ENCODE measurements at places on chromosomes 11 and 22.

DNA sequence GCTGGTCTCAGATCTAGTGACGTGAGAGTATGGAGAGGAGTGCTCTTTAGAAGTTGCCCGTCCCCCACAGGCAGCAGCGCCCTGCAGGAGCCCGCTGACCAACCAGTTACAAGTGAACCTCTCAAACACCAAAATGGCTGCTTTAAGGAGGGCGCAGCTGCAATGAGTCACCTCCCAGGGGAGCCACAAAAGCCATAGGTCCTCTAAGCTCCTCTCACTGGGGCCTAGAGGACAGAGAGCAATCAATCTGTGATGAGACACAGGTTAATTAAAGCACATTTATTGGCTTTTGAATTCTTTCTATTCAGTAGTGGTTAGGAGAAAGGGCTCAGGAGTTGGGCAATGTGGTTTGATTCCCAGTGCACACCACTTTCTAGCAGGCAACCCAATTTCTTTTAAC is 15.5 kb upstream of the RAPSN start:
- DNase-seq = no peak

GRCh38 chr22:29004647-29005371 is 56.8 kb downstream of the C22orf31 start:
- DNase-seq = no peak

GRCh38 chr11:110878513-110878912 is 166.3 kb upstream of the ARHGAP20 start:
- no peak for DNase-seq

DNA sequence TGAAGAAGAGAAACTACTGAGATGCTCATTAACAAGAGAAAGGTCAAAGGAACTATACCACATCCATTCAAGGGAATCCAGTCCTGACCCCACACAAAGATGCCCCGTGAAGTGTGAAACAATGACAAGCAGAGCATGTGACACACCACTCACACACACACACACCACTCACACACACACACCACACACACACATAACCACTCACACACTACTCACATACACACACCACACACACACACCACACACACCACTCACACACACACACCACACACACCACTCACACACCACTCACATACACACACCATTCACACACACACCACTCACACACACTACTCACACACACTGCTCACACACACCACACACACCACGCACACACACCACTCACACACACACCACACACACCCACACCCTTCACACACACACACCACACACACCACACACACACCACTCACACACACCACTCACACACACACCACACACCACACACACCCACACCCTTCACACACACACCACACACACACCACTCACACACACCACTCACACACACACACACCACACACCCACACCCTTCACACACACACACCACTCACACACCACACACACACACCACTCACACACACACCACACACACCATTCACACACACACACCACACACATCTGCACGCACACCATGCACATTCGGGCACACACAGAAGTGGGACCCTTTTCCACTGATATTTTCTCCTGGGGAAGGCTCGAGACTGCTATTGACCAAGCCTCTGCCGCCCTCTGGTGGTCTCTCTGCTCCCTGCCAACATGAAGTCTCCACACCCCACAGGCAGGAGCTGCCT is 32.0 kb upstream of the COMT start:
- DNase-seq = peak; percentile 66

GRCh38 chr11:36499315-36499714 is 10.8 kb downstream of the TRAF6 start:
- no peak for DNase-seq

DNA sequence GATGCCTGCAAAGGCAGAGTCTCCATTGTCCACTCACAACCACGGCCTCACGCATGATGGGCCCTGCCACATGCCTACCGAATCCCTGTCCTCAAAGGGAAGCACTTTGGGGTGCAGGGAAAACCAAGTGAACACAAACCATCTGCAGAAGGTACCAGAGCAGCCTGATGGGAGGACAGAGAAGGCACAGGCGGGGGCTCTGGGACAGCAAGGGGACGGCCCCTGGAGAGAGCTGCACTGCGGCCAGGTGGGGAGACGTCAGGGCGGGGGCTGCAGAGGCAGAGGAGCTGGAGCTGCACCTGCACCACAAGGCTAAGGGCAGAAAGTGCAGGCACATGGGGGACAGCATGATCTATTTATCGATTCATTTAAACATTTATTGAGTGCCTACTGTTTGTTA is 1056.0 kb downstream of the TBC1D22A start:
- no peak for DNase-seq

- DNase-seq = no peak
Observed at GRCh38 chr11:112005422-112006094, 19.6 kb upstream of the DLAT start.

DNA sequence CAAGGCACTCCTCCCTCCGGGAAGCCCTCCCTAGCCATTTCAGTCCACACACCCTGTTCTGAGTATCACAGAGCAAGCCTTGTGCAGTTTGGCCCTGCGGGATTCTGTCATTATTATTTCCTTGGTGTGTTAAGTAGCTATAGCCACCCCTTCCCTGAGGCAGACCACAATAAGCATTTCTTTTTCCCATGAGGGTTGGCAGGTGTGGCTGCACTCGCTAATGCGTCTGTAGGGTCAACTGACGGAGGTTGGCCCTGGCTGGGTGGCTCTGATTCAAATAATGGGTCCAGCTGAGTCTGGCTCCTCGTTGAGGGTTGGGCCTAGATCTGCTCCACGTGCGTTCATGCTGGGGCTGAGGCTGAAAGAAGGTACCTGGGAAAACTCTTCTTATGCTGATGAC is 5.1 kb downstream of the F2 start:
- no peak for DNase-seq

- no peak for DNase-seq
Observed at GRCh38 chr11:36073411-36074203, 129.7 kb downstream of the LDLRAD3 start.

DNA sequence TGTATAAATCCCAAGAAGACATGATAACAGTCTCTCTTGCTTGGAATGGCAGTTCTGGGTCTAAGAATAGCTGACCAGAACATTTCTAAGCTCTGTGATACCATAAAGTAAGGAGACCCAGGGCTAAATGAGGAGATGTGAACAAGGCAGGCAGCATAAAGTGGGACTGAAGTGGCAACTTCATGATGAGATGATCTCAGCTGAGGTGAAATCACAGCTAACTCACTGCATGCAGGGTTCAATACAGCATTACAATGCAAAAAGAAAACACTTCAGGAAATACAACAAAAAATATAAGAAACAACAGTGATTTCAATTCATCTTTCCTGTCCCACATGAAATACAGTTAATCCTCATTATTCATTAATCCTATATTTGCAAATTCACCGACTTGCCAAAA is 44.6 kb downstream of the MRE11 start:
- no peak for DNase-seq

DNA sequence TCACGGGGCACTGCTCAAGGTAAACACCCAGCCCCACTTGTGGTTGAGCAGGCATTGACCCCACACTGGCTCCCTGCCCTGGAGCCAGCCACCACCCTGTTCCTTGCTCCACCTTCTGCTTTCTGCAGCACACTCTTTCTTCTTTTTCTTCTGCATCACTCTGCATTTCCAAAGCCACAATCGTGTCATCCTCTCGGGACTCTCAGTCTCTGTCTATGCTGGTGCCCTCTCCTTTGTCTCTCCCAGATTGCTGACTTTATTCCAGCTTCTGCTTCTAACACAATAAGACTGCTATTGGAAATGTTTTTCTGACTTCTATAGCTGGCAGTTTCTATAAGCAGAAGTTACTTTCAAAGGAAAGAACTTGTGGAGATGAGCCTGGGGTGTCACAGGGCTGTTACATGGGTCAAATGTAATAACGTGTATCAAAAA is 14.4 kb downstream of the GRAP2 start:
- DNase-seq = no peak

GRCh38 chr11:62702246-62702645 is 5.0 kb downstream of the BSCL2 start:
- DNase-seq = no peak

DNA sequence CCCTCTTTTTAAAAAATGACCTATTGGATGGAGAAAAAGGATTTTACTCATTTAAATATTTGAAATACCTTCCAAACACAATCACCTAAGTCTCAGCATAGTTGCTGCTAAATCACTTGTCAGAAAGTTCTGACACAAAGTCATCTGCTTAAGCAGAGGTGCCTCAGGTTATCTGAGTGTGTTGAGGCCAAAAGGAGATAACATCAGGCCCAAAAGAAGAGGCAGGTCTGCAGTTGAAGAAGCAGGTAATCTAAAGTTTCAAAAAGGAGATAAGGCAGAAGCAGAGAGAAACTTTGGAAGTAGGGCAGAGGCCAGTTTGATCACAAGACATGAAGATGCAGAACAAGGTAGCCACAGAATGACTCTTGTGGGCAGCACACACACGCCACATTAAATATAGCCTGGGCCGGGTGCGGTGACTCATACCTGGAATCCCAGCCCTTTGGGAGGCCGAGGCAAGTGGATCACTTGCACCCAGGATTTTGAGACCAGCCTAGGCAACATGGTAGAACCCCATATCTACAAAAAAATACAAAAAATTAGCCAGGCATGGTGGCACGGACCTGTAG is 175.7 kb upstream of the API5 start:
- no peak for DNase-seq

DNA sequence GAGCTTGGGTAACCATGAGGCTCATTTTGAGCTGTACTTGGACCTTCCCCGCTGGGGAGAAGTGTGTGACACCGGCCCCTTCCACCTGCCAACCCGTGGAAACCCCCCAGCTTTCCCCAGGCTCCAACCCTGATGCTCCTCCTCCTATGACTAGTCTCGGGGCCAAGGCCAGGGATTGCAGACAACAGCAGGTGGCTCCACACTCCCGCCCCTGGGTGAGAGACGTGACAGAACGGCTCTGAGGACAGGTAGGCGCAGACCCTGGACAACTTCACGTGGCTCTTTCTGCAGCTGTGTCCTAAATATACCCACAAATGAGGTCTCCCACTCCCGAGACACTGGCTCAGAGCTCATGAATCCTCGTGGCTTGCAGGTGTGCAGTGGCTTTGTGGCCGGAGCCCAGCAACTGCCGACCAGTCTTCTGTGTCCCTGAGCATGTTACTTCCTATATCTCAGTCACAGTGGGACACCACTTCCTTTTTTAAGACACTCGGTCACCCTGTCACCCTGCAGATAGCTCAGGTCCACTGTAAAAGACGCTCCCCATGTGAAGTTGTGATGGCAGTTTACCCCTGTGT is 55.2 kb downstream of the NECTIN1 start:
- no peak for DNase-seq

GRCh38 chr11:102600666-102601065 is 24.5 kb downstream of the MMP20 start:
- DNase-seq = no peak

- no peak for DNase-seq
Observed at GRCh38 chr11:78732246-78732645, 157.6 kb upstream of the NARS2 start.

DNA sequence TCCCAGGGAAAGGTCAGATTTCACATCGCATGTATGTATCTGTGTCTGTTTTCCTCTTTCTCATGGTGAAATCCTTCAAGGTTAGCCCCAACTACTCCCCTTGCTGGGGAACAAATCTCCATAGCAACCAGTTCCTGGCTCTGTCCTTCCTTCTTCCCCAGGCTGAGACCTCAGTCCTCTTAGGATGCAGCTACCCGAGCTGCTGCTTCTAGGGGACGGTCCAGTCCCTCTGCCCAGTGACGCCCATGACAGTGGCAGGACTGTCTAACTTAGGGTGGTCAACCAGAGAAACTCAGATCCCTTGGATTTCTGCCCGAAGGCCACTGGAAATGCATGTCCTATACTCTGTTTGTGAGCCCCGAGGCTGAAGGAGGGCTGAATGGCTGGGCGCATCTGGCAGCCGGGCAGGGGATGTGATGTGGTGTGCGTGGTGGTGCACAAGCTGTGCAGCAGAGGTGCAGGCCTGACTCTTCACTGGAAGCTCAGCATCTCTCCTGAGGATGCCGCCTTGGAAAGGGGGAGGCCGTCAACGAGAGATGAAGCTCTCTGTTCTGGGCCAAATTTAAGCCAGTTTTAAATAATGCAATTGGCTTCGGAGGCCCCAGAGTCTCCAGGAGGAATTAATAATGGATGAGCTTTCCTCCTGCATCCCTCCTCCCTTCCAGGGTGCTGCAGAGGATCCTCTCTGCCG is 118.7 kb upstream of the B3GAT1 start:
- DNase-seq = no peak

GRCh38 chr11:123434262-123434661 is 4.2 kb downstream of the GRAMD1B start:
- no peak for DNase-seq

DNA sequence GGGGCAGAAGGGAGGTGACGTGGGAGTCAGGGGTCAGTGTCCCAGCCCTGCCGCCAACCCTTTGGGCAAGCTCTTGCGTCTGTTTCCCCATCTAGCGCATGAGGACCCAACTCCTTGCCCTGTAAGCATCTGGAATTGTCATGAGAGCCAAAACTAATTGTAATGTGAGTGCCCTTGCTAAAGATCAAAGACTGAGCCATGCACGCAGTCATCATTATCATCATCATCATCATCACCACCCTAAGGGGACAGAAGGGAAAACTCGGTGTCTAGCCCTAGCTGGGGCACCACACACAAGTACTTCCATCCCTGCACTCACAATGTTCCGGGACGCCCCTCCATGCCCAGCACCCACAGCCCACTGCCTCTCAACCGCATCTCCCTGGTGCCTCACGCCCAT is 2.5 kb downstream of the LIF start:
- no peak for DNase-seq

GRCh38 chr11:28176351-28176750 is 68.2 kb downstream of the METTL15 start:
- DNase-seq = no peak

DNA sequence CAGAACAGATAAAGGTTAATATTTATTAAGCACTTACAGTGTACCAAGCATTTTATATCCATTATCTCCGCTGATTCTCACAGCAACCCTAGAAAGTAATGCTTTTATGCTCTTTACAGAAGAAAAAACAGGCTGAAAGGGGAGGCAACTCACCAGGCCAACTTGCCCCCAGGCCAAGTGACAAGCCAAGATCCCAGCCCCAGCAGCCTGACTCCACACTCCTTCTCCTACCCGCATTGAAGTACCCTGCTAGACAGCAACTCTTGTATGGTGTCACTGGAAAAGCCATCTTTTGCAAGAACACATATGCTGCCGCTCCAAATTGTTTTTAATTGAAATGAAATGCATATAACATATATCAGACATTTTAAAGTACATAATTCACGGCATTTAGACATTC is 25.6 kb downstream of the SMCO4 start:
- DNase-seq = no peak

DNA sequence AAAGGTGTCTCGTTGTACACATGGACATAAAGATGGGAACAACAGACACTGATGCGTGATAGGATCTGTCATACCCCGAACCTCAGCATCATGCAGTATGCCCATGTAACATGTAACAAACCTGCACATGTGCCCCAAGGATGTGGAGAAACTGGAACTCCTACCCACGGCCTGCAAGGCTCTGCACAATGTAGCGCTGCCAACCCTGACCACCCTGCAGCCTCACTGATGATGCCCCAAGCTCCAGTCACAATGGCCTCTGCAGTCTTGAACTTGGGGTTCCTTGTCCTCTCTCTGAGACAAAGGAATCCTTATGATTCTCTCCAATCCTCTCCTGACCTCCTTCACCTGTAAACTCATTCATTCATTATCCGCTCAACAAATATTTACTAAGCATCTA is 14.2 kb downstream of the LMO1 start:
- DNase-seq = no peak
